ENCODE measurements at places on chromosomes 7 and 10.

- no peak for DNase-seq
Measured at GRCh38 chr7:30254248-30254647, 30.1 kb upstream of the ZNRF2 start.

- no peak for DNase-seq
Measured at GRCh38 chr10:86958901-86959736, 720 bp downstream of the SNCG start.

- DNase-seq = no peak
Measured at GRCh38 chr7:10429031-10429430, 544.6 kb upstream of the PHF14 start.

GRCh38 chr10:88759366-88760101 lies at the start of gene LIPN:
TSS of gene LIPN (plus strand) at chr10:88760020. CDS start at chr10:88761406, 1,386 bp downstream.
- no peak for DNase-seq

GRCh38 chr10:29791773-29792172 lies 157.0 kb upstream of the SVIL start:
- DNase-seq = no peak
